ENCODE measurements at places on chromosomes 2 and 18.

- DNase-seq, result peak; percentile 30
Observed at GRCh38 chr2:225937625-225938187, 538.2 kb downstream of the NYAP2 start.

- DNase-seq, result peak; percentile 66
Observed at GRCh38 chr2:160402997-160403979, 90.3 kb downstream of the RBMS1 start.

DNA sequence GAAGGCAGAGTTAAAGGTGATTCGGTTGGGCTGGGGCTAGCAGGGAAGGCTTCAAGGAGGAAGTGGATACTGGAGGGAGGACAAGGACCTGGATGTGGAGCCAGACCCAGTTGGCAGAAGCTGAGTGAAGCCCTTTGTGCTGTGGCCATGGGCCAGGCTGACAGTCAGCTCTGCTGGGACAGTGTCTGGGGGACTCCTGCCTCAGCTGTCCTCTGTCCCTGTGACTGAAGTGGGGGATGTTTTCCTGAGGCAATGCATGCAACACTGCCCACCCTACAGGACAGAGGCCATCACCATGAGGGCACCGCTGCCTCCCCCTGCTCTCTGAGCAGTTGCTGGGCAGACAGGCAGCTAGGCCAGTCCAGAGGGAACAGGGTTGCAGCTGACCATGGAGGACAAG, 40.0 kb downstream of the ST8SIA5 start:
- DNase-seq, result no peak

DNA sequence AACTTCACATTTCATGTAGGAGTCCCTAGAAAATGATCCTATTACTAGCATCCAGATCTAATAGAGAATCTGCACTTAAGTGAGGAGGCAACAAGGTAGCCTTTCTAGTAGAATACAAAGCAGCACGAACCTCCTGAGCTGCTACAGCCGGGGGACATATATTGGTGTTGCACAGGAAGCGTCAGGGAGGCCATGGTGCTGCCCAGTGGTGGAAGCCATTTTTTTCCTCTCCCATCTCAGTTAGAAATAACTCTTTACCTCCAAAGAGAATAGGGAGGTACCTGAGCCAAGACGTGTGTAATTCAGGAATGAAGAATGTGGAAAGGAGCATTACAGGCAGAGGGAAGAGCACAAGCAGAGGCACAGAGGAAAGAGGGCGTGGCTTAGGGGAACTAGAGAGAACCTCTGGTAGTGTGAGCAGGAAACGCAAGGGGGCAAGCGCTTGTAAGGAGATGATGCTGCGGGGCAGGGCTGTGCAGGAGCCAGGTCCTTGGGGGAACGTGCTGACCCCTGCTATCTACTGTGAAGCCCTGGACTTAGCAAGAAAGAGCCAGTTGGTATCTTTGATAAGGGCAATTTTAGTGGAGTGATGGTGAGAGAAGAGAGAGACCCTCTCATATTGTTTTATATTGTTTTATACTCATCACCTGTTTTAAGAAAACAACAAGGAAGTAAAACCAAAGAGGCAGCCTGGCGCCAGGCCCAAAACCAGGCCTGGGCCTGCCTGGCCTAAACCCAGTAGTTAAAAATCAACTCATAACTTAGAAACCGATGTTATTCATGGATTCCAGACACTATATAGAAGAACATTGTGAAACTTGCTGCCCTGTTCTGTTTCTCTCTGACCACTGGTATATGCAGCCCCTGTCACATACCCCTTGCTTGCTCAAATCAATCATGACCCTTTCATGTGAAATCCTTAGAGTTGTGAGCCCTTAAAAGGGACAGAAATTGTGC, 50.0 kb upstream of the TTC39C start:
- no peak for DNase-seq

GRCh38 chr2:161136696-161137324, 23.4 kb upstream of the TANK start:
- DNase-seq, result peak; percentile 32

GRCh38 chr2:1153920-1154319, 203.3 kb downstream of the SNTG2 start:
- DNase-seq, result no peak

DNA sequence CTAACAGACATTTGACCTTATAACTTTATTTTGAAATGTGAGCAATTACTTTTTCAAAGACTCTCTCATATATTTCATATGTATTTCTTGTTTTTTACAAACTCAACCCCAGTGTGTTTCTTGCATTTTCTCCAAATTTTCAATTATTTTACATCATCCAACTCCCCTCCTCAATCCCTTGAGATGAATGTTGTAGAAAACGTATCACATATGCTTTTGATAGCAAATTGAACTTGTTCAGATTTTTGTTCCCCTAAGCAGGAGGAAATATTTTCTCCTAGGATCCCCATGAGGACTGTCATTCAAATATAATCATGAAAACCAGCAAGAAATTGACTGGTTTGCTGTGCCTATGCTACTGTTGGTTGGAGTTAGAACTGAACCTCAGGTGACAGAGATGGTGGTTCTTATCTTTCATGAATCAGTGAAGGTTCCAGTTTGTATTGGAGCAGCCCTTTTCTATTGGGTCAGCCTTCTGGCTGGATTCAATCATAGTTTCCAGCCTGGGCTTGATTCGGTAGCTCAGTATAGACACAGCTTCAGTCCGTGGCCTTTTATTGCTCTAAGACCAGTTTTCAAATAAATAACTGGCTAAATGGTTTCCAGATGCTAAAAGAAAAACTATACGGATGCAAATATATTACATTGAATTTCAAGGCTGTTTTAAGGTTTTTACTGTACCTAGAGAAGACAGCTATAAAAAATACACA, 591.0 kb downstream of the EPHA4 start:
- no peak for DNase-seq

- no peak for DNase-seq
Observed at GRCh38 chr2:237392186-237392585, 21.8 kb downstream of the COL6A3 start.

DNA sequence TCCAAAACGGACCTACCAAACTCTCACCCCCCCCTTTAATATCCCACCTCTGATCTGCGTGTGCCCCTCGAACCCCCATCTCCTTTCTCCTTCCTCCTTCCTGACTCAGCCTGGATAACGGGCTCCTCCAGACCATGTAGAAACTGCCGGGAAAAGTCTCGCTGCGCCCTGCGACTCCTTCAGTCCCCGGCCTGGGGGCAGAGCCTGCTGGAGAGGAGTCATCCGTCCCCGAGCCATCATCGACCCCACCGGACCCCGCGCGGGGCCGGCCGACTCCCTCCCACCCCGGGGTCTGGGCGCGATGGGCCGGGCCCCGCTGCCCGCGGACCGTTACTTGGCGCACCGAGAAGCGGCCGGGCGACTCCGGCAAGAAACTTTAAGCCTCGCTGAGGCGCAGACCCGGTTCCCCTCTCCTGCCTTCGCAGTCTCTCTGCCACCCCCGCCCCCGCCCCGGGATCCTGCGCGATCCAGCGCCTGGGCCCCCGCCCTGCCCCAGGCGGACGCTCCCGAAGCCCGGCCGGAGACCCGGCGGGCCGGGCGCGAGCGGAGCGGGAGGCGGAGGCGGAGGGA, 3.4 kb downstream of the ZEB2 start:
- DNase-seq, result no peak

- no peak for DNase-seq
Observed at GRCh38 chr2:74481961-74482800, 617 bp downstream of the CCDC142 start.

DNA sequence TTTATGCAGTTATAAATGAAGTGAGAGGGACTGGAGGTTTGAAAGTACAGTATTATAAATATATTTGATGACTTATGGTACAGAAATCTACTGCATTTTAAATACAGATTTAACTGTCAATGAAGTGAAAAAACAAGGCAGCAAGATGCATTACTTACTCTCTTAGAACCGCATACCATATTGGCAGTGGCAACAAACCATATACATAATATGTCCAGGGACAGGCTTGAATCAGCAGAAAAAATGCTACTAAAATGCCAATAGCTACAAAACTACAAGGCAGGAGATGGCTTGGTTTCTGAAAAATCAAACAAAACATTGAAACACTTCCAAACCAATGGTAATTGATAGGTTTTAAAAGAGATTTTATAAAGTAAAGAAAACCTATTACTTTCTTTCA, 77.2 kb downstream of the PIGN start:
- peak; percentile 76 for DNase-seq

GRCh38 chr2:164840458-164840929, 1.1 kb downstream of the COBLL1 start:
- no peak for DNase-seq

DNA sequence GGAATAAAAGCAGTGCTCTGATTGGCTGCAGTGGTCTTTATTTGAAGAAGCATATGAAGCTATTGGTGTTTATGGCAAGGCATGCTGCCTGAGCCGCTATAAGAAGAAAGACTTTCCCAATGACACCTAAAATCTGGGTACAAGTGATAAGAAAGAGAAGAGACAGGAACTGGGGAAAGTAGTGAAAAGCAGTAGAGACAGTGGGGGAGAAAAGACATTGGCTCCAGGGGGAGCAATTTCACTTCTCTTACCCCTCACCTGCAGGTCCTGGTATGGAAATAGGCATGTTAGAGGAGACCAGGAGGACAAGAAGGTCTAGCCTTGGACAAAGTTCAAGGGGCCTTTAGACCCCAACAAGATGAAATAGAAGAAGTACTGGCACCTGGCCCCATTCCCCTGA, 47.1 kb downstream of the PLCL1 start:
- no peak for DNase-seq

DNA sequence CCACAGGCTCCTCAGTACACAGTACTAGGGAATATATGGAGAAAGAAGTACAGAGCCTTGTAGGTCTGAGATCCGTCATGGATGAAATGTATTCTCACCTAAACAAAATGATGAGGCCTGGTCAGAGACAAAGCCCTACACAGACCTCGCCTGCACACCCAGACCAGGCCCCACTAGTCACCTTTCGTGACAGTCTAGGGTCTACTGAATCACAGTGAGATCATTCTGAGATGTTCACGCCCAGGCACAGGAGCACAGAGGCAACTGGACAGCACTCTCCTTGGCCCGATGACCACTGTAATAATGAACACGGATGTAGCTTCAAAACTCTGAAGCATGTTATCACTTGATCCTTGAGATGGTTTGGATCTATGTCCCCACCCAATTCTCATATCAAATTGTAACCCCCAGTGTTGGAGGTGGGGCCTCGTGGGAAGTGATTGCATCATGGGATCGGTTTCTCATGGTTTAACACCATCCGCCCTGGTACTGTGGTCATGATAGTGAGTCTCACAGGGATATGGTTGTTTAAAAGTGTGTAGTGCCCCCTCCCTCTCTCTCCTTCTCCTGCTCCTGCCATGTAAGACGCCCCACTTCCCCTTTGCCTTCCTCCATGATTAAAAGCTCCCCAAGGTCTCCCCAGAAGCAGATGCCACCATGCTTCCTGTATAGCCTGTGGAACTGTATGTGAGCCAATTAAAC, 15.1 kb downstream of the DOCK10 start:
- no peak for DNase-seq

GRCh38 chr18:2683055-2683454, 27.5 kb downstream of the SMCHD1 start:
- no peak for DNase-seq

DNA sequence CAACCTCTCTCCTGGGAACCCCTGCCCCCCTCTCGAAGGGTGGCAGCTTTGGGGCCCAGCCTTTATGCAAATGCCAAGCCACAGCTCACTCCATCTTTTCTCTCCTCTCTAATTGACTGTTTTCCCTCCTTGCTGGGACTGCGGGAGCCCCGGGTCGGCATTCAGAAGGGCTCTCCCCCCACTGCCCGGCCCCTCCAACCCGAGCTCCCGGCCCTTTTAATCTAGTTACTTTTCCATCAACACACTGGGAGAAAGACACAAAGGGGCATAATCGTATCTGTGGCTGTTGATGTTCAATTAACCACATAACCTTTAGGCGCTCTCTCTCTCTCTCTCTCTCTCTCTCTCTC, 95.4 kb downstream of the INHBB start:
- DNase-seq, result no peak

DNA sequence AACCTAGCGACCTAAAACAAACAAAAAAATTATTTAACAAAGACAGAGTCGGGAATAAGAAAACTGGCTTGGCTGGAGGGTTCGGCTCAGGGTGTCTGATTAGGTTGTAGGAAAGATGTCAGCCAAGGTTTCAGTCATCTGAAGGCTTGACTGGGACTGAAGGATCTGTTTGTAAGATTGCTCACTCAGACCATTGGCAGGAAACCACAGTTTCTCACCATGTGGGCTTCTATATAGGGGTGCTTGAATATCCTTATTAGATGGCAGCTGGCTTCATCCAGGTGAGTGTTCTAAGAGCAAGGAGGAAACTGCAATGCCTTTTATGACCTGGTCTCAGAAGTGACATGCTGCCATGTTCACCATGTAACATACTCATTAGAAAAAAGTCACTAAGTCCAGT, 999 bp upstream of the IL36B start:
- no peak for DNase-seq

DNA sequence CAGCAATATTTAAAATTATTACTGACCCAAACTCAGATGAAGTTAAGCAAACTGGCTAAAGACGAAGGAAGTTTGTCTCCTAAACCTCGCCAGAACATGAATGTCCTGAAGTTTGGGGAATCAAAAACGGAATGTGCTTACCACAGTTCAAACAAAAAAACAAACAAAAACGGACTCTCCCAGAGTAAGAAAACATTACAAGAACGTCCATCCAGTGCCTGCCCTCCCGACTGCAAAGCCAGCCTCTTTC, 1.1 kb downstream of the KANSL1L start:
- no peak for DNase-seq

- no peak for DNase-seq
Observed at GRCh38 chr2:60453872-60454271, 99.6 kb downstream of the BCL11A start.

DNA sequence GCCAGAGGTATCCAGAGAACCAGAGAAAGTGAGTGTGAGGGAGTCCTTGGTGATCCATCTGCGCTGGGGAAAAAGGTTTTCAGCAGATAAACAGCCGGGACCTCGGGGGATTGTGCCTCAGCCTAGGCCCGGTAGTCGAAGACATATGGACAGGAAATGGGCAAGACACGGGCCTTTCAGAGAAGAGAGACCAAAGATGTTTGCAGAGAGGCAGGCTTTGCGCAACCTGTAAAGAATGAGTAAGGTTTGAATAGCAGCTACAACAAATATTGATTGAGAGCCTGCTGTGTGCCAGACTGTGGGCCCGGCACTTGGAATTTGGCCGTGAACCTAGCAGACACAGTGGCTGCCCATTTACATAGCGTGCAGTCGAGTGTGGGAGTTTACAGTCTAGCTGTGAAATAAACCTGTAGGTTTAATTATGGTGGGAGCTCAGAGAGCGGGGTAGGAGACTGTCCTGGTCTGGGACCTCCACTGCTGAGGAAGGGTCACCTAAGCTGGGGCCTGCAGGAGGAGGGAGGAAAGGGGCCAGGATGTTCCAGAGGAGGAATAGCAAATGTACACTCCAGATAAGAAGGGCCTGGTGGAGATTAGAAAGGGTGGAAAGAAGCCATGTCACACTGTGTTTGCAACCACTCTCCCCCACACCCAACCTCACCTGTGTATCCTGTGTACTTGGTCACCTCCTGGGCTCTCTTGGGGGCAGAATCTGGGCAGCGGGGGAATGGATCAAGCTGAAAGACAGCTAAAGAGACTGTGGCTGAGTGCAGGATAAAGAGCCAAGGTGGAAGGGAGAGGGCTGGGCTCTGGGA, 3.0 kb downstream of the SH2D6 start:
- peak; percentile 23 for DNase-seq
